ENCODE measurements at places on chromosomes 2 and 18. TPM values are rescaled to one million over a fixed set of nuclear protein-coding genes. Genes with fewer than 3 reads are reported as not detected.

GRCh38 chr2:61969376-61969775 is 63.9 kb downstream of the COMMD1 start:
- DNase-seq = no peak

DNA sequence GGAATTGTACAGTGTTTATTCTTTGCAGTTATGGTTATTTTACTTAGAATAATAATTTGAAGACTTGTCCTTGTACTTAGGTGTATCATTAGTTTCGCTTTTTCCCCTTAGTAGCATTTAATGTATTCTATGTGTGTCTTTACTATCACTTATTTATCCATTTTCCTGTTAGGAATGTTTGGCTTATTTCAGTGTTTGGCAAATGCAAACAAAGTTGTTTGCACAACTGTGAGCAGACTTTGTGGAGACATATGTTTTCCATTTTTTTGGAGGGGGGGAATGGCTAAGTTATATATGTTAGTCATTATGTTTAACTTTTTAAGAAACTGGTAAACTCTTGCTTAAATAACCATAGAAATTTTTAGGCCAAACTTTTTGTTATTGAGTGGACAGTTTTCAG is 447.7 kb downstream of the SOX11 start:
- no peak for DNase-seq

DNA sequence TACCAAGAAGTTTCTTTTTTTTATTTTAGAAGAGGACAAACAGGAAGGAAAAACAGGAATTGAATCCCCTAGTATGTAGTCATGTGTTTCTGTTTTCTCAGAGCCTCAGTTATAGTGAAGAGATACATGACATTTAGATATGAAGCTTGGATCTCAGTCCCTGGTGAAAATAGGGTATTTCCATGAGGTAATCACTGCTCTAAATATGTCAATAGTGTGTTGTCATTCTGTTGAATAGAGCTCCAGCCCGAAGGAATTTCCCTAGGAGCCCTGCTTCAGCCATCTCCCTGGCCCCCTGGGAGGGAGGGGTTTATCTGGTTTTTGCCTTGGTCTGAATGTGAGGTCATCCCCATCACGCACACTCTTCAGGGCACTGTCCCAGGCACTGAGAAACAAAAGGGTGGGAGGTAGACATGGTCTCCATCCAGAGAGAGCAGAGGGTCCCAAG is 47.1 kb upstream of the REL start:
- DNase-seq = no peak

GRCh38 chr2:106106622-106107508 is 87.2 kb downstream of the UXS1 start:
- DNase-seq = no peak

DNA sequence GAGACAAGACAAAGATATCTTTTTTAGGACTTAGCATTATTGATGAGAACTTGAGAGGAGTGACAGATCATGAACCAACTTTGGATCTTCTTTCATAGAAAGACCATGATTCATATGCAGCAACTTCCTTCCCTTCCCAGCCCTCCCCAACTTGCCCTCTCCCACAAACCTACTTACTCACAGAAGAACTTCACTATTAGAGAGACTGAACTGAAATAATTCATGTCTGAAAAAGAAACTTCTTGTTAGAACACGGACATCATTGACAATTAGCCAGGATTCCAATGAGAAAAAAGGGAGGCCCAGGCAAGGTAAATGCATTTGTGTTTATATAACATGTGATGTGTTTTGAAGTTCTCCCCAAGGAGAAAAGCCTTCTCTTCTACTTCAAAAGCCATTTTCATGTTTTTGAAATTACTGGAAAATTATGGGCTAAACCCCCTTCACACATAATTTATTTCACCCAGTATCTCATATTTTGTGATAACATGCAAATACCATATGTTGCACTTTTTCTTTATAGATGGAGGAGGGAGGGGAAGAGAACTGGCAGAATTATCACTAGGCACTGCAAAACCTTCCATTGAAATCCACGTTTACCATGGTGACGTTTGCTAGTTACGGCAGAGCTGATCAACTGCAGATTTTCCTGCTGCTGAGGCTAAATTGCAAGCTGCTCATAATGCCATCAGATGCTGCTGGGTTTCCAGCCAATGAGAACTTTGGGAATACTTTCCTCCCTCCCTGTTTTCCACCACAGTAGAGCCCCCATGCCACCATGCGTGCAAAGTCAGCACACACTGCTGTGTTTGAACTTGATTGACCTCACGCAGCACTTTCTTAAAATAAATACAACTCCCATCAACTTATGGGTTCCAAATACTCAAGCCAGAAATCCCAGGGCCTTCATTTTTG is 294.7 kb downstream of the MEIS1 start:
- peak; percentile 37 for DNase-seq

AMER3 gene
- total RNA-seq = not detected

GRCh38 chr18:60826346-60826745 is 453.8 kb upstream of the MC4R start:
- DNase-seq = no peak

GRCh38 chr2:96874198-96874831 is 4.4 kb upstream of the SEMA4C start:
- no peak for DNase-seq

All from foreskin keratinocyte (primary cell).